ENCODE measurements at places on chromosomes 1 and 21.

DNA sequence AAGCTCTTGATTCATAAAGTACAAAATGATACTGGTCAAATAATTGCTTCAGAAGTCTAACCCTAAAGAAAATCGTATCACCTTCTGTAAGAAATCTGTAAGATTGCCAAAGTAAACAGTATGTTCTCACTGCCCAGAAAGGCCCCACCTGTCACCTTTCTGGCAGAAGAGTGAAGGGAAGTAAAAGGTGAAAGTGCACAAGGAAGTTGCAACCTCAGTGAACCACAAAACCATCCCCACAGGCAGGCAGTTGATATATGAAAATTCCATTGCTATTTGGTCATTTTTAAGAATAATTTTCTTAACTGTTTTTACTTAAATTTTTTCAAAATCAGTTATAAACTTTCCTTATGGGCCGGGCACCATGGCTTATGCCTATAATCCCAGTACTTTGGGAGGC lies 48.5 kb upstream of the FBXO28 start:
- DNase-seq: no peak

DNA sequence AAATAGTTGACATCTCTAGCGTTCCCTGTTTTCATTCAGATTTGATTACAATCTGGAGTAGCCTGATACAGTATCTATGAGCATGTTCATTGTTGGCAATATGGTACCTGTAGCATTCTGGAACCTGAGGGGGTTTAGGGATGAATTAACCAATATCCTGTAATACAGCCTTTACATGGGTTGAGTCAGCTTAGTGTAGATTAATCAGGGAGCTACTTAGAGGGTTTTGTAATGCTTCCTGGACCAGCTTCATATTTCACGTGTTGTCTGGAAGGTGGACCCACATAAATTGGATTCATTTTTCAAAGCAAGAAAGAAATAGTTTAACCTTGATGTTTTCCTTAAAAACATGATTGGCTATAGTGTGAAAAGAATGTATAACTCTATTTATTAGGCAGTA lies 3.6 kb downstream of the OTUD3 start:
- no peak for DNase-seq

GRCh38 chr1:8137481-8138244 lies 111.6 kb upstream of the ERRFI1 start:
- peak; percentile 77 for DNase-seq

DNA sequence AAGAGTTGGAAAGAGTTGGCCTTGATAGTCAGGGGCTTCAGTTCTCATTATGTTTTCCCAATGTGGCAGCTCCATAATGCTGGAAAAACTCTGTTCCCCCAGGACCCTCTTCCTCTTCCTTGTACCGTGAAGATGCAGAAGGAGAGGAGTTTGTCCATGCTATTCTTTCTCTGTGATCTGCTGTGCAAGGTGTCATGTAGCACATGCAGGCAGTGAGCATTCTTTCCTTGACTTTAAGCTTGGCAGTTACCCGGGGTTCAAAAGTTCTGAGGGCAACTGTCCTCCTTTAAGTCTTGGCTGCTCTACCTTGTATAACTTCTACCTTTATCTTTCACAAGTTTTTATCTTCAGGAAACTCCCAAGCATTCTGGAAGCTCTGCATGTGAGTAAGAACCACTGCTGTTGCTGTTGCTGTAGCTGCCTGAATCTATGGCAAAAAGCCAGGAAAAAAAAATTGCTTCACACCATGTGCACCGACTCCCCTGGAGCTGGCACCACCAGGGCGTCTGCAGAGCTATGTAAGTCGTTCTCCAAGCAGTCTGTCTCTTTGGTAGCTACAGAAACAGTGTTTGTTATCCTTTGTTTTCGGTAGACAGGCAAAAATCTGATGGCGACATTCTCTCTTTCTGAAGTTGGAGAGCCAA lies 42.7 kb upstream of the SLC16A1 start:
- DNase-seq: peak; percentile 64

GRCh38 chr1:147238053-147238902 lies 4.2 kb upstream of the CHD1L start:
- no peak for DNase-seq

GRCh38 chr1:4006676-4007374 lies 106.8 kb upstream of the C1orf174 start:
- DNase-seq: no peak

- DNase-seq: no peak
Observed at GRCh38 chr1:113744114-113744513, 15.2 kb downstream of the PHTF1 start.

- no peak for DNase-seq
Observed at GRCh38 chr1:193519922-193520321, 333.5 kb upstream of the B3GALT2 start.
